Stimulated activated CD4-positive, alpha-beta T cell treated with anti-CD3 and anti-CD28 coated beads, TNF-alpha, amount 100 ng/mL, for 4 hours (primary cell): ENCODE measurements at places on chromosomes 16 and 17.

DNA sequence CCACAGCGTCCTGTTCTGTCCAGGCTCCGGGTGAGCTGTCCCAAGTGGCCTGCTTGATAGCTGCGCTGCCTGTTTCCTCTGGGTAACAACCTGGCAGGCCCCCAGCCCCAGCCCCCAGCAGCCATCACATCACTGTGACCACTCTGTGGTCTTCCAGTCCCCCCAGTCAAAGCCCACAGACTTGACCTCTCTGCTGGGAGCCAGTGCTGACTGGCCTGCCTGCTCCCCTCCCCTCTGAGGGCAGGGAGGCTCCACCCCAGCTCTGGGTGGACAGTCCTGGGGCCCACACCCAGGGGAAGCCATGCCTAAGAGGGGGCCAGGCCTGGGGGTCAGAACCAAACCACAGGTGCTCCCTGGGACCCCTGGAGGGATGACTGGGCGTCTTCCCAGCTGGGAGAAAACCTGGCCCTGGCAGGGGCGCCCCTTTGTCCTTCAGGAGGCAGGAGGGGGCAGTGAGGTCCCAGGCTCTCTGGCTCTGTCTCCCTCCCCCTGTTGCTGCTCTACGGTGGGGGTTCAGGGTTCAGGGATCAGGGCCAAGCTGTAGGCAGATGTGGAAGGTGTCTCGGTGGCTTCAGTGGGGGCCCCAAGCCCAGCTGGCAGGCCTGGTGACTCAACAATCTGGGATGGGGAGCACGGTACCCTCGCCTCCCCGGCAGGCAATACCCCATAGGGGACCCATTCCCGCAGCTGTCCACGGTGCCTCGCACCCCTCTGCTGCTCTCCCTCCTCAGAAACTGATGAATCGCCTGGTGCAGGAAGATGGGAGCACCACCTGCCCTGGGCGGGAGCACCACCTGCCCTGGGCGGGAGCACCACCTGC is 1.8 kb upstream of the SLC16A3 start:
- DNase-seq: no peak

- no peak for DNase-seq
Measured at GRCh38 chr17:4706121-4706520, 2.2 kb upstream of the PELP1 start.

DNA sequence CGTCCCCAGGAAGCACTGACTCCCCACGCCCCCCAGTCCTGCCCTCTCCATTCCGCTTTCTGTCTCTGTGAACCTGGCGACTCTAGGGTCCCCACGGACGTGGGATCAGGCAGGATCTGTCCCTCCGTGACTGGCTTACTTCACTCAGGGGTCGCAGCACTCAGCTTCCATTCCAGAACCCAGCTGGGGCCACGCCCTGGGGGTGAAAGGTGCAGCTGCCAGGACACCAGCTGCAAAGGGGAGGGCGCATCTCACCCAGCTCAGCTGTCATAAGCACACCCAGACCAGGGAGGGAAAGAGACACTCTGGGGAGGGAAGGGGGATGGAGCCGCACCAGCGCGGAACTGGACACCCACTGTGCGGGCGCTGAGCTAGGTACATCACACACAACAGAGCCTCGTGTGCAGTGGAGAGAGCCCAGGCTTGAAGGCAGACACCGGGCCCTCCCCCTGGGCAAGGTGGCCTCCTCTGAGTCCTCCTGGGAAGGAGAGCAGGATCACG is 18.5 kb upstream of the HEXD start:
- DNase-seq: no peak

DNA sequence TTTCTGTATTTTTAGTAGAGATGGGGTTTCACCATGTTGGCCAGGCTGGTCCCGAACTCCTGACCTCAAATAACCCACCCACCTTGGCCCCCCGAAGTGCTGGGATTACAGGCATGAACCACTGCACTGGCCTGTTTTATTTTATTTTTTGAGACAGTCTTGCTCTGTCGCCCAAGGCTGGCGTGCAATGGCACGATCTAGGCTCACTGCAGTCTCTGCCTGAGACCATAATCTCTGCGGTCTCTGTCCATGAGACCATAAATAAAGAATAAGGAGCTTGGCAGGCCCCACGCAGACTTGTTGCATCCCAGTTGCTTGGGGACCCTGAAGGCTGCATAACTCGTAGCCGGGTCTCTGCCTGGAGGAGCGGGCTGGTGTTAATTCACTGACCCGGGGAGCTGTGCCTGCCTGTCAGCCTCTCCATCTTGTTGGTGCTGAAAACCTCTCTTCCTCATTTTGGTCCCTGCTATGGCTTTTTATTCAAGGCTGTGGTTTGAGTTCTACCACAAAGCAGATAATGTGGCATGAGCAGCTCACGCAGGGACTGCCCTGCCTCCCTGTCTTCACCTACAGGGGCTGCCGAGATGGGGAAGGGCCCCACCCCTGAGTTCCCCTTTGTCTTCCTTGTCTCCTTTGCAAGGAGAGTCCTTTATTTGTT is 82.1 kb downstream of the MSI2 start:
- no peak for DNase-seq

DNA sequence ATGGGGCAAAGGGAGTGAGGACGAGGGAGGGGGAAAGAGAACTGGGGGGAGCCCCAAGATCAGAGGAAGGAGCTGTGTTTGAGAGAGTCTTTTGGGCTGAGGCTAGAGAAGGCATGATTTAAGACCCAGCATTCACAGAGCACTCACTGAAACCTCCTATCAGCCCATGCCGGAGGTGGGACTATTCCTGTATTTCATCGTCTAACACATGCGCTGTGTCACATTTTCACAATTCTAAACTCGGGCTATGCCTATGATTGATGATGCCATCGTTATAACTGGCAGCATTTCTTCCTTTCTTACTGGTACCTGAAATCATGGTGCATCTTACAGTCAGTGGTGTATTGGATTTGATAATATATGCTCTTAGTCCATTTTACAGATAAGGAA is 3.5 kb downstream of the FAM171A2 start:
- DNase-seq: no peak
